Endodermal cell (in vitro differentiated cells): ENCODE measurements at places on chromosomes 1 and 21.

DNA sequence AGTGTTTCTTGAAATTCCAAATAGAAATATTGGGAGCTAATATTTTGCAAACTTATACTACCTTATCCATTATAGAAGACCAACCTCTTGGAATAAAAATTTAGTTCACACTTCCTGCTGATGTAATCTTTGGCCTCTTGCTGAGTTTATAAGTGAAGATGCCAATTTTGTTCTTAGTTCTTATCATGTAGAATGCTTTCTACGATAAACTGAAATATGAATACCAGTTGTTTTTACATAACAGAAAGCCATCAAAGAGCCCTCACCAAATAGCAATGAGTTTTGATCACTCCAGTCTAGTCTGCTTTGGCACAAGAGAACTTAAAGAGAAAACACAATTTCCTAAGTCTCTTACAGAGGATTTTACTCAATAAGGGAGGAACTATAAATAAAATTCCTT lies 89.5 kb downstream of the DENND1B start:
- DNase-seq = no peak

DNA sequence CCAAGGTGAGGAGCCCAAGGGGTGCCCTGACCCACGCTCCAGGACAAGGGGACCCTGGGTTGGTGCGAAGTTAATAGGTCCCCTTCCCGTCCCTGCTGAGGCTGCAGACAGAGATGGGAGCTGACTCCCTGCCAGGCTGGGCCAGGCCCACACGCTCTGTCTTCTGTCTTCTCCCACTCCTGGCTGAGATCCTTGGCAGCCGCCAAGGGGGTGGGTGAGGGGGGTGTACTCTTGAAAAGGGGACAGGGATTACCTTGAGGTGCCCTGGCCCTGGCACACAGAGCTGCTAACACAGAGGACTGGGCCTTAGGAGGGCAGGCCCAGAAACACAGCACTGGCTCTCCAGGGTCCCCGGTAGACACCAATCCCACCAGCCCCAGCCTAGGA lies 11.0 kb upstream of the CTRC start:
- no peak for DNase-seq

GRCh38 chr1:2255420-2256369 lies 27.6 kb downstream of the SKI start:
- DNase-seq = no peak

GRCh38 chr21:32807717-32808380 lies 36.3 kb upstream of the PAXBP1 start:
- peak; percentile 44 for DNase-seq

DNA sequence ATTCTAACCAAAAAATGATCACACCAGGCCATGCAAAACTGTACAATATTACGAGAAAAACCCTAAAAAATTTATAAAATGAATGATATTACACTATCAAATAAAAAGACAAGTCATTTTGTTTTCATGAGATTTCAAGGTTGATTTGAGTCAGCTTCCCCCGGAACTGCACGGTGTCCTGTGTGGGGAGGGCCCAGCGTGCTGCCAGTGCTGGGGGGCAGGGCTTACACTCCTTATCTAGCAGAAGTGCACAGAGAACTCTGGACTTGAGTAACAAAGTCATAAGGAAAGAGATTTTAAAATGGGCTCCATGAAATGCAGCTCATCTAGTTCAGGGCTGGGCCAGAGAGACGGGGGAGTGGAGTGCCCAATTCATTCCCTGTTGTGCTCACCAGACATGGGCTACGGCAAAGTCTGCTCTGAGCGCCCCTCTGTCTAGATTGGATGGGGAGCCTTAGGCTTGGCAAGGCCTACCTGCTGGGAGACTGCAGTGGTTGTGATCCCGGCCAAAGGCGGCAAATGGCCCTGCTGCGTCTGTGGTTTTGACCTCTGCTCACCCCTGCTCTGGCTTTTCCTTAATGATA lies 50.1 kb downstream of the COQ8A start:
- no peak for DNase-seq

DNA sequence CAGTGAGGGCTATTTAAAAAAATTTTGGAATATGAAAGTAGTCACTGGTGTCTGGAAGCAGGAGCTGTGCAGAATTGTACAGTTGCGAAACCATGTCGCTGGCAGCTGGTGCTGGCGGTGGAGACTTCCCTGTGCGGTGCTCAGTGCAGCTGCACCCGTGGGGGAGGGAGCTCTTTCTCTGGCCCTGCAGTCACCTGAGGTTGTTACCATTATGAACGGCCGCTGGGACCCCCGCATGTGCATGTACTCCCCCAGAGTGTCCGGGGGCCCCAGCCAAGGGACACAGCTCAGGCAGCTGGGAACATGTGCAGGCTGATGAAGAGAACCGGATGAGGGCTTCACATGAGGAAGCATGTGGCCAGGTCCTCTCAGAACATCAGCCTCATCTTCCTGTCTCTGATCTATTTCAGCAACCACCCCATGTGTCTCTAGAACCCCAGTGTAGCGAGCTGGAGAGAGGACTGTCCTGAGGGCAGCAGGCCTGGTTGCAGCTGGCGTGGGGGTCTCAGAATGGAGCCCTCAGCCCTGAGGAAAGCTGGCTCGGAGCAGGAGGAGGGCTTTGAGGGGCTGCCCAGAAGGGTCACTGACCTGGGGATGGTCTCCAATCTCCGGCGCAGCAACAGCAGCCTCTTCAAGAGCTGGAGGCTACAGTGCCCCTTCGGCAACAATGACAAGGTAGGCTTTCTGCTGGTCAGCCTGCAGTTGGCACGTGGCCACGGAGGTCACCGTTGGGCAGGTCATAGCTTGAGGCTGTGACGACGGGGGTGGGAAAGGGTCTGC lies at the start of gene TRPM2:
Gene TRPM2 (plus strand): TSS at position 431 of the 780 bp plus-strand sequence. CDS start 80 bp downstream, at position 511.
- no peak for DNase-seq

GRCh38 chr1:65067491-65068201 lies 80.4 kb upstream of the AK4 start:
- peak; percentile 92 for DNase-seq

GRCh38 chr1:198007011-198007410 lies 89.8 kb downstream of the LHX9 start:
- no peak for DNase-seq

DNA sequence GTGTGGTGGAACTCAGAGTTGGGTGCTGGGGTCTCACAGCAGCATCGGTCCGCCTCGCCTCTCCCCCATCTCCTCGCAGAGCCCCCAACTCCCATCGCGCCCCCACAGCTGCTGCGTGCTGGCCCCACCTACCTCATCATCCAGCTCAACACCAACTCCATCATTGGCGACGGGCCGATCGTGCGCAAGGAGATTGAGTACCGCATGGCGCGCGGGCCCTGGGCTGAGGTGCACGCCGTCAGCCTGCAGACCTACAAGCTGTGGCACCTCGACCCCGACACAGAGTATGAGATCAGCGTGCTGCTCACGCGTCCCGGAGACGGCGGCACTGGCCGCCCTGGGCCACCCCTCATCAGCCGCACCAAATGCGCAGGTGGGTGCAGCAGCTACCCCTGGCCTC lies 24.2 kb downstream of the PTPRU start:
- peak; percentile 76 for DNase-seq

- no peak for DNase-seq
Measured at GRCh38 chr1:226310637-226311195, 1.8 kb upstream of the LIN9 start.

DNA sequence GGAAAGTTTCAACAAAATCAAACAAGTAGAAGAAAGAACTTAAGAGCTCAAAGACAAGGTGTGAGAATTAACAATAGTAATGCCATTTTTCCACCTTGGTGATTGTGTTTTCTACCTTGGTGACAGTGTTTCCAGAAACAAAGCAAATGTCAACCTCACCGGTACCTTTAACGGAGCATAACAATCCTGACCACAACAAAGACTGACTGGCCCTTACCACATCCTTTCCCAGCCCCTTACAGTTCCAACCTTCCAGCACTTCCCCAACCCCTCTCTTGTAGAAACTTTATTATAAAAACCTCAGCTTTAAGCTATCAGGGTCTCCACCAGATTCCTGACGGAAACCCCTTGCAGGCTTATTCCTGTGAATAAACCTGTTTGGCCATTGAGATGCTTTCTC lies 16.7 kb downstream of the STYXL2 start:
- no peak for DNase-seq

- DNase-seq = no peak
Measured at GRCh38 chr1:55287723-55288122, 72.6 kb upstream of the USP24 start.

GRCh38 chr1:1244192-1244811 lies 2.2 kb downstream of the C1QTNF12 start:
- DNase-seq = no peak

GRCh38 chr1:20093940-20094391 lies 24.0 kb downstream of the PLA2G5 start:
- no peak for DNase-seq

GRCh38 chr1:182189535-182190066 lies 128.1 kb upstream of the ZNF648 start:
- no peak for DNase-seq

GRCh38 chr1:13948396-13948795 lies 248.4 kb downstream of the PRDM2 start:
- DNase-seq = no peak

GRCh38 chr1:229388897-229389580 lies 44.9 kb downstream of the ACTA1 start:
- DNase-seq = no peak

- peak; percentile 62 for DNase-seq
Measured at GRCh38 chr1:228989992-228990827, 254.9 kb downstream of the RHOU start.

DNA sequence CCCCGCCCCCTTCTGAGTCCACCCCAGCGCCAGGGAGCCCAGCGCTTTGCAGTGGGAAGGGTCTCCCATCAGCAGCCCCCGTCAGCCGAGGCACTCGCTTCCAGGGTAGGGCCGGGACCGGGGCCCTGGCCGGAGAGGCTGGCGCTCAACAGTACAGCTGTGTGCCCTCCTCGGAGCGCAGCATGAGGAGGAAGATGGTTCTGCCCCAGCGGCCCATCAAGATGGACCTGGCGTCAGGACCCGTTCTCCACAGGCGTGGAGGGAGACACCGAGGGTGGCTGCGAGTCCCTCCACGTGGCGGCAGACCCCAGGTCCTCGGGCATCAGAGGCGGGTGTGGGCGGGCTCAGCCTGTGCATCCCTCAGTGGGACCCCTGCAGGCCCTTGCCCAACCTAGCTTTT lies 54.3 kb downstream of the MORN1 start:
- no peak for DNase-seq

DNA sequence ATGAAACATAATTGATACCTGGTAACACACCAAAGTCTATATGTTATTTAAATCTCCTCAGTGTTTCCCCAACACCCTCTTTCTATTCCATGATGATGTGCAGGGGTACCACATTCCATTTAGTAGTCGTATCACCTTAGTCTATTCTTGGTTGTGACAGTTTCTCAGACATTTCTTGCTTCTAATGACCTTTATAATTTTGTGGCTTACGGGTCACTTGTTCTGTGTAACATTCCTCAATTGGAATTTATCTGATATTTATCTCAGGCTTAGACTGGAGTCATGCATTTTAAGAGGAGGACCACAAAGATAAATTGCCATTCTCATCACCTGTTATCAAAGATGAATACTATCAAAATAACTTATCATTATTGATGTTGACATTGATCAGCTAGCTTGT lies 679.6 kb downstream of the USP25 start:
- no peak for DNase-seq

DNA sequence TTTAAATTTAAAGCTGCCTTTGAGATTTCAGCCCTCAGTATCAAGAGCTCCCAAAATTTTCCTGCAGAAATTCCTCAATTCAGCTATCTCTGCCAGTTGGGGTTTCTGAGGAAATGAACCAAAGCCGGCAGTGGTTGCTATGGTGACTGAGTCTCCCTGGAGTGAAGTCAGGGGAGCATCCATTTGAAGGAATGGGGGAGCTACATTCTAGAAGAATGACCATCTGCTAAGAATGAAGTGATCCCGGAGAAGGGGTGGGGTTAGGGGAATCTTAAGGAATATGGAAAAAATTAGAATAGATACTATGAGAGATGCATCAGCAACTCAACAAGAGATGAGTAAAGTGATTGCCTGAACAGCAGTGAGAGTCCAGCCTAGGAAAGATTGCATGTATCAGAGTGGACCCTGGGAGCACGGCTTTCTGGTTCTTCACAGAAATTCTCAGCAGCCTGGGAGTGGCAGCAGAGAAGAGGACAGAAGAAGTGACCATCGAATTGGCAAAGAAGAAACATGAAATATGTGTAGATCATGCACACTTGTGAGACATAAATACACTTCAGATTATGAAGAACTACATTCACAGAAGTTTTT lies 94.7 kb downstream of the CHD1L start:
- peak; percentile 72 for DNase-seq

DNA sequence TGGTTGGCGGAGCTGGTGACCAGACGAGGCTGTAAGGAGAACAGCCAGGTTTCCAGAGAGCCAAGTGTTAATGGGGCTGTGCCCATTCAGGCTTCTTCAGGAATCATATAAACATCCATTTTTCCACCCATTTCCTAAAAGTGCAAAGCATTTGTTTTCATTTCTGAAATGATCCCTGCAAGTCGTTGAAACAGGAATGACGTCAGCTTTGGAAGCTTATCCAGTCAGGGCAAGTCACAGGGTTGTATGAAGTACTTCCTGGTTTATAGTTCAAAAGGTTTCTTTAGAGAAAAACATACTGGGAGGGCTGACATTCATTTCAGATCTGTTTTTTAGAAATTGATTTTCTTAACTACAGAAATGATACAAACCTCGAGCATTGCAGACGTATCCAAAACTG lies 29.2 kb downstream of the IGSF5 start:
- DNase-seq = no peak

DNA sequence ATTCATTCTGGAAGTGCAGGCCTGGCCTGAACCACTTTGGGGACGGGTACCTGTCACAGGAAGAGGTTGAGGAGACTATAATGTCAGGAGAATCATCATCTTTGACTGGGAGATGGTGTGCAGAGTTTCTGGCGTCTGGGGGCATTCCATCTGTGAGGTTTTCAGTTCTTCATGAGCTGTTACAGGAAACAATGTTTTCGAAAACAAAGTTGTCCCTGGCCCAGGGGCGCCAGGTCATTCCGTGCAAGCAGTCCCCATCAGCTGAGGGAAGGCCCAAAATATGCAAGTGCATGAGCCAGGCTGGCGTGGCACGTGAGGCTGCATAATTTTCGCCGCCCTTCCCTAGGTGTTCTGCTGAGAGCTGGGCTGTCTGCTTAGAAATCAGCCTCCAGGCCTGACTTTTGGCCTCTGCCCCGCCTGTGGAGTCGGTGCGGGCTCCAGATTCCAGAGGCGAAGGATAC lies 68.4 kb upstream of the ATP5PO start:
- no peak for DNase-seq

DNA sequence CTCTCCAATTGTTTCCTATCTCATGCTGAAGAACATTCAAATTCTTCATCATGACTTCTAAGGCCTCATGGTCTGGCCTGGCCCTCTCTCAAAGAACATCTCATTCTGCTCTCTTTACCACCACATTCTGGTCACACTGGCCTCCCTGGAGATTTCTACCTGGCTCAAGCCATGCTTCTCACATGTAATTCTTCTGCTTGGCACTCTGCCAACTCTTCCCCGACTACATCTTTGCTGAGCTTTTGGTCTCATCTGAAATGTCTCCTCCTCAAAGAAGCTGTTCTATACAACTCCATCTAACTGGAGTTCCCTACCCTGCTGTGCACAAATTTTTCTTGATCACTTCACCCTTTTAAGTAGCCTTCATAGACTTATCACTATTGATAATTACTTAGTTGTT lies 1.4 kb upstream of the TBX19 start:
- no peak for DNase-seq
